ENCODE measurements at places on chromosomes 4 and X.

GRCh38 chr4:972651-973424, 531 bp downstream of the DGKQ start:
- no peak for DNase-seq

- no peak for DNase-seq
These were observed 15.4 kb downstream of the TSPAN5 start for GRCh38 chr4:98642991-98643426.

GRCh38 chr4:11436673-11437072, 8.0 kb upstream of the HS3ST1 start:
- DNase-seq, result no peak

DNA sequence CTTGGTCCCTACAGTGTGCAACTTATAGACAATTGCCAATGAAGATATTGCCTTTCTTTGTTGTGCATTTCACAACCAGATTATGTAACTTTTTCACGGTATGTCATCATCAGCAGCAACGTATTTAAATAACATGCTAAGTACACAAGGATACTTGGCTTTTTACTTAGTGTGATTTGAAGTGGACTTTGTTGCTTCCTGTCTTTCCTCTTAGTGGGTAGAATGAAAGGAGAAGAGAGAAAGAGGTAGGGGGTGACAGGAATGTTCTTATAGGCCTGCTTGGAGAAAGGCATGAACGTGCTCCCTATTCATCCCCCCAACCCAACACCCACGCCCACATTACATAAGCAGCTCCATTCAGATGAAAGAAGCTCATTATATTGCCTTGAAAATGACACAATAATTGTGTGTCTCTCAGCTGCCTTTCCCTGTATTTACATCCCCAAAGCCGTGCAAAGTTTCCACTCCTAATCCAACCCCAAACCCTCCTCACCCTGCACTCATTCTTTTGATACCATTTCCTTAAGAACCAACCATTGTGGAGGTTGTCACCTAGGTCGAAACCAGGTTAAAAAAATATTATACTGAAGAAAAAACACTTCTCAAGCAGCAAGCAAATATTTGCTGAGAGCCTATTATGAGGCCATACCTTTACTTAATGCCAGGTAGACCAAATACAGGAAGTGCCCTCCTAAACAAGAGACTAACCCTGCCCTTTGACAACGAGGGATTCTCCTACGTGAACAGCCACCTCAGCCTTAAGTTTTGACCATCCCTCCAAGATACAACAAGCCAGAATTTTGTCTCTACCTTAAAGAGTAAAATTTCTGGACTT, 25.2 kb upstream of the GK start:
- no peak for DNase-seq

DNA sequence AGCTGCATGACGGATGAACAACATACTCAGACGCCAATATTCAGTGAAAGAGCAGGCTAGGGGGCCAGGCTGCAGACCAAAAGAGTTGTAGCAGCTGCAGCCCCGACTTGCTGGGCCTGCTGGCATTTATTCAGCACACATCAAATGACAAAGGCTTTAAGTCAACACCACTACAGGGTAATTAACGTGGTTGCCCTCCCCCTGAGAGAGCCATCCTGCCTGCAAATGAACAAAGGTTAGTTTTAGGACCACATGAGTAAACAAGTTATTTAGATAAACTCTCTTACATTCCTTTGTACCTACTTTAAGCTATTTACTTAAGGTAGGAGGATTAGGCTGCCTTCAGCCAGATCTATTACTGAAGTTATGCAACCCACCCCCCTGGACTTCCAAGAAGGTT, 1329.1 kb downstream of the PCDH18 start:
- no peak for DNase-seq

DNA sequence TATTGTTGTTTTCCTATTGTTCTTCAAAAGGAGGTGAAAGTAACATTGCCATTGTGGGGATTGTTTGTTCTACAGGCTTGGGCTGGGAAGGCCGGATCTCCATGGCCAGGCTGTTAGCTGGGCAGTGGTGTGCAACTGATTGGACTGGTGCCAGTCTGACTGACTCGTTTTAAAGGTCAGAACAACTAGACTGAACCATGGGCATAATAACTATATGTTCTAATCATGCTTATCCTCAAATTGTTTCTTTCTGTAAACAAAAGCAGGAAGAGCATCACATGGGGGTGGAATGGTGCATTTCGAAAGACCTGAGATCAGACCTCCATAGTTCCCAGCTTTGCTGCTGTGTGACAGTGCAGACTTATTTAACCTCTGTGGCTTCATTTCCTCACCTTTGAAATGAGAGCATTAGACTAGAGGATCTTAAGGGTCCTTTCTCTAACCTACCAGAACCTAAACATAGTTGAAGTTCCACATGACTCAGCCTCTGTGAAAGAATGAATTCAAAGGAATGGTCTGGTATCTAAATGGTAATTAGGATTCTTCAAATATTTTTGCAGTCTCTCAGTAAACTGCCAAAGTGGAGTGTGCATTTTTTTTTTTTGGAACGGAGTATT, 66.7 kb upstream of the PGRMC2 start:
- DNase-seq, result no peak

- DNase-seq, result no peak
These were observed 11.5 kb downstream of the SH3RF1 start for GRCh38 chr4:169259271-169259670.

DNA sequence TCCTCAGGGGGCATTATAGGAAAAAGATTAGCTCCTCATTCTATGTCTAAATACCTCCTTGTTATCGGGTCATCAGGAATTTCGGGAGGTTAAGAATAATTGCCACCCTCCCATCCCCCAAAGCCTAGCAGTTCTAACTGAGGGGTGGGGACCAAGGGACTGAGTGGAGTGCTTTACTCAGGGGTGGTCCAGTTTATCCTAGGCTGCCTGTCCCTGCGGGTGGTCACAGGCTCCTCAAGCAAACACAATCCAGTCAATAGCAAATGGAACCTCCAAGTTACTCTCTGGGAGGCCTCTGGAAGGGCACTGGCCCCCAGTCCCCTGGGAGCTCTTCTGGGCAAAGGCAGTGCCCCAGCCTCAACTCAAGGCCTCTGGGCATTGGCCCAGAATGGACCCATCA, 6.7 kb downstream of the ELF4 start:
- DNase-seq, result no peak

- DNase-seq, result no peak
These were observed 87.5 kb downstream of the LRRC66 start for GRCh38 chr4:51932684-51933083.

GRCh38 chrX:14073071-14073470, 43.4 kb upstream of the GEMIN8 start:
- no peak for DNase-seq

DNA sequence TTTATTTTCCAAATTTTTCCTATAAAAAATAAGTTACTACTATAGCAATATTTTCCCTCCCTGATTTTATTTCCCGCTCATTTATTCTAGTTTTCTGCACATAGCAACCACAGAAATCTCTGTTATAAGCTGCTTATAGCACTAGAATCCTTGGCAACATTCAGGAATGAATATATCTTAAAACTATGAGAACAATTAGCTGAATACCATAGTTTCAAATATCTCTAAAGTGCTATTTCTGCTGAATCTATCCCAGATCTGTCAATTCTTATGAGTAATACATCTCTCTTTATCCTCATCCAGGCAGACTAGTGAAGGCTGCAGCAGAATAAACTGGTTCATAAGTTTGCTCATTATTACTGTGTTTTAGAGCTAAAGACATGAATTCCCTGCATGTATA, 622.9 kb upstream of the DIPK2B start:
- no peak for DNase-seq

DNA sequence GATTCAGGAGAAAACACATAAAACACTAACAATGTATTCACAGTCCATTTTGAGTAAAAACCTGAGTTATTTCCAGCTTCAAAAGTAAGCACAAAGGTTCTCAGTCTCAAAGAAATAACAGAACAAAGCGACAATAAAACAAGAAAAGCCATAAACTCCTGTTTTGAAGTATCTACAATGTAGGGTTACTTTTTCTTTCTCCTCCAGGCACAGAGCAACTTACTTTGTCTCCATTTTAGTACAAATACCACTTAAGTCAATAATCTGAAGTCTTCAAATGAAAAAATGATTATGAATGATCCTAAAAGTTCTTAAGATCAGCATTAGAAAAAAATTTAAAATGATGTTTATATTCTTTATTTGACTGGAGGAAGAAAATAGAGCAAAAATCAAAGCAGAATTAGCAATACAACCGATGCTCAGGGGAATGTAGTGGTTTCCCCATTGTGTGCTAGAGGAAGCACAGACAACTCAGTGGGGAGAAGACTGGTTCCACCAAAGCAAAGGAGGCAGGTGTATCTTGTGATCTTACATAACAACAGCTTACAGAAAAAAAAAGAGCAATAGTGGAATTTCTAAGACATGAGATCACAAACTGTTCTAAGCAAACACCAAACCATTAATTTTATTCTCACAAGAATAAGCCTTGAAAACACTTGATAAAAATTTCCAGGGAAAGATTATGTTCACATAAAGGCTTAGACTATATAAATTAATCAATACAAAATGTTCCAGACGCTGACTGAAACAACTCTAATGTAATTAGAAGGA, 35.1 kb downstream of the EPHA5 start:
- DNase-seq, result no peak

- DNase-seq, result no peak
These were observed 4.0 kb downstream of the MAGEB2 start for GRCh38 chrX:30219372-30219771.

- peak; percentile 42 for DNase-seq
These were observed 60.8 kb downstream of the ZNF732 start for GRCh38 chr4:244471-244870.

GRCh38 chrX:110944751-110945675, 149.4 kb upstream of the CHRDL1 start:
- no peak for DNase-seq

Data from aorta (tissue), 5 donors.